SW480 (cell line): ENCODE measurements at places on chromosomes 5 and 9.

DNA sequence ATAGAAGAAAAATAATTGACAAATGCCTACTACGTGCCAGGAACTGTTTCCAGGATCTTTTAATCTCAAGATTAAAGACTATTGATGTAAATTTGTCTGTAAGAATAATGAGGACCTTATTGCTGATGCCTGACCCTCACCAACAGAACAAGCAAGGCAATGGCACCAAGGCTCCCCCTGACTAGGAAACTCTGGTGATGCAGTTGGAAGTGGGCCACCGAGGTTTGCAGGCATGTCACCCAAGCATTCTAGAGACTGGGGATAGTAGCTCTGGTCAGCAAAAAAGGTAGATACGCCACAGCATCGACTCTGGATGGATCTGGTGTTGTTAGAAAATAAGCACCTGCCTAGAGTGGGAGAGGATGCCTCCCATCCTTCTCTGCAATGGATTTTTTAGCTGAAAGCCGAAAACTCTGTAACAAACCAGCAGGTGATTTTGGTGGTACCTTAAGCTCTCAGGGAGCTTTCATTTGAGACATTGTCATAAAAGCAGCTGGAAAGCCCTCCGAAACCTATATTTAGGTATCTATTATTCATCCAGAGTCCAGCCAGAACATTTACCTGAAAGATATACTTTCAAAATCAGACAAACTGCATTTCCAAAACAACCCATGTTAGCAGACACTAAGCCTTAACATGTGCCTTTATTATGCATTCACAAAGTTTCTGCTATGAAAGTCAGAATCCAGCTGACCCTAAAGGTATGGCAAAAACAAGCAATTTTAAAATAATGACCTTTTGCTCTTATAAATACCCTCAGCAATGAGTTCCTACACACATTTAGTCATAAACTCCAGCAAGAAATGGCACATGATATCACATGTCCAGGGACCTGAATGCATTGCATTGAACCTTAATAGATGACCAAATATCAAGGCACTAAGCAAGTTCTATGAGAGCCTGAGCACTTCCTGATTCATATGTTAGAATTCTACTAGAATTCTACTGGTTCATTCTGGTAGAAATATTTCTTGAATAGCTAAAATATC, 308.4 kb downstream of the PDE4D start:
- DNase-seq = no peak

DNA sequence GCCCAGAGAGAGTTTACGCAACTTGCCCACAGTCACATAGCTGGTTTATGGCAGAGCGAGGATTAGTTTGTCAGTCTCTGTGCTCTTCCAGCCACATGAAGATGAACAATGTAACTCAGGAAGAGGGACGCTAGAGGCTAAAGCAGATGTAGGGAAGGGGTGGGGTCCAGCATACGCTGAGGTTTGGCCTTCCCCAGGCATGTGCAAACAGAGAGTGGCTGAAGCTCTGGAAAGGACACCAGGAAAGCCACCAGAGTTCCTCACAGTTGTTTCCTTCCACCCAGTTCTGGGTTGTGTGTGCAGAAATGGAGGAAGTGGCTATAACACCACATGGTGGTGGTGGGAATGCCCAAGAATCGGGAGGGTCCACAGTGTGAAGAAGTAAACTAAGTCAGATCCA, 60.0 kb downstream of the SNX18 start:
- no peak for DNase-seq

DNA sequence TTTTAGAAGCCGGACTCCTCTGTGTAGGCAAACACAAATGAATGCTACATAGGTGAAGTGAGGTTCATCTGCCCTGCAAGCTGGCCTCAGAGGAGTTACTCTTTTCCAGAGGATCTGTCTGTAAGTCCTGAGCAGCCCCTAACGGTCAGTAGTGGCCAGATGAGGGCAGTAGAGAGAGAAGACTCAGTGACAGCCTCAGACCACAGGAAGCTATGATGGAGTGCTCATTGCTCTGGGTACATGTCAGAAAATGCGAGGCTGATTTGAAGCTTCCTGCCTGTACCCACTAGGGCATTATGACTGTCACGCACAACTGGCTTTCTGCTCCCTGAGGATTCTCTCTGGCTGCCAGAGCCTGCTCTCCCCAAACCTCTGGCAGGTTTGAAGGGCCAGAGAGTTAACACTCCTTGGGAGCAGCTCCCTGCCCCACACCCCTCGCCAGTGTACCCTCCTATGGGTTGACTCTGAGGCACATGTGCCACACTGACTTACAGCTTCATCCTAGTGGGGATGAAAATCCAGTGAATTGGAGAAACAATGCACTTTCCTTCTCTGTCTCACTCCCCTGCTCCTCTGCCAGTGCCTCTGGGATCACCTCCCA, 141.5 kb downstream of the GABRG2 start:
- peak; percentile 48 for DNase-seq

- no peak for DNase-seq
Observed at GRCh38 chr5:119630752-119631440, 1.5 kb downstream of the FAM170A start.

GRCh38 chr5:108762660-108763059, 15.0 kb downstream of the FER start:
- no peak for DNase-seq

- DNase-seq = no peak
Observed at GRCh38 chr5:73286896-73287295, 113.9 kb downstream of the TMEM174 start.

- no peak for DNase-seq
Observed at GRCh38 chr9:135641745-135642144, 2.4 kb upstream of the GLT6D1 start.

GRCh38 chr9:110835859-110836271, 167.3 kb downstream of the MUSK start:
- no peak for DNase-seq

DNA sequence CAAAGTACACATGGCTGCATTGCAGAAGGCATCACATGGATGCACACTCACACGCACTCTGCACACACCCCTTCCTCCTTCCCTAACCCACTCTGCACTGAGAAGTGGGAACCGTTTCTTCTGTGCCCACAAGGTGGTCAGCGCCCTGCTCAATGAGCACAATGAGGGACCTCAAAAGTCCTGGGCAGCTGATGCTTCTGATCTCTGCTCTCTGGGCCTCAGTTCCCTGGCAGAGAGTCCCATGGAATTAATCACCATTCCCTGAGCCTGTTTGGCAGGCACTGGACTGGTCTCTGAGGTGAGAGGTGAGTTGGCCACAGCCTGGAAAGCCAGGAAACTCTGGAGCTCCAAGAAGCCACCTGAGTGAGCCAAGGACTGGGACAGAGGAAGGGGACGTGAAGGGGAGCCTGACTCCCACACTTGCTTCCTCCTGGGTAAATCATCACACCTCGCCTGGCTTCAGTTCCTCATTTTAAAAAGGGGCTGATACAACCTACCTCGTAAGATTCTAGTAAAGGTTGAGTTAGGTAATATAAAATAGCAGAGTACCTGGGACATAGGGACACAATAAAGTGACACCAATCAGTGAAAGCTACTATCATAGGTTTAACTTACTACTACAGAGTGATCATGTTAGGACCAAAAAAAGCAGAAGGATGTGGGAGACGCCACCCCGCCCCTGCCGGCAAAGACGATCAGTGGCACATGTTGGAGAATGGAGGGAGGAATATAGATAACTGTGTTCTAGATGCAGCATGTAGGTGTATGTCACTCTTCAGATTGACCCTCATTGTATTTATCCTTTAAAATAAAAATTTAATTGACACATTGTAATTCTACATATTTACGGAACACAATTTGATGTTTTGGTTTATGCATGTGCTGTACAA, 21.1 kb upstream of the IGFBPL1 start:
- no peak for DNase-seq
